ENCODE measurements at places on chromosomes 16 and 17.

GRCh38 chr17:43517615-43518386 lies 28.3 kb downstream of the ETV4 start:
- DNase-seq, result peak; percentile 67

DNA sequence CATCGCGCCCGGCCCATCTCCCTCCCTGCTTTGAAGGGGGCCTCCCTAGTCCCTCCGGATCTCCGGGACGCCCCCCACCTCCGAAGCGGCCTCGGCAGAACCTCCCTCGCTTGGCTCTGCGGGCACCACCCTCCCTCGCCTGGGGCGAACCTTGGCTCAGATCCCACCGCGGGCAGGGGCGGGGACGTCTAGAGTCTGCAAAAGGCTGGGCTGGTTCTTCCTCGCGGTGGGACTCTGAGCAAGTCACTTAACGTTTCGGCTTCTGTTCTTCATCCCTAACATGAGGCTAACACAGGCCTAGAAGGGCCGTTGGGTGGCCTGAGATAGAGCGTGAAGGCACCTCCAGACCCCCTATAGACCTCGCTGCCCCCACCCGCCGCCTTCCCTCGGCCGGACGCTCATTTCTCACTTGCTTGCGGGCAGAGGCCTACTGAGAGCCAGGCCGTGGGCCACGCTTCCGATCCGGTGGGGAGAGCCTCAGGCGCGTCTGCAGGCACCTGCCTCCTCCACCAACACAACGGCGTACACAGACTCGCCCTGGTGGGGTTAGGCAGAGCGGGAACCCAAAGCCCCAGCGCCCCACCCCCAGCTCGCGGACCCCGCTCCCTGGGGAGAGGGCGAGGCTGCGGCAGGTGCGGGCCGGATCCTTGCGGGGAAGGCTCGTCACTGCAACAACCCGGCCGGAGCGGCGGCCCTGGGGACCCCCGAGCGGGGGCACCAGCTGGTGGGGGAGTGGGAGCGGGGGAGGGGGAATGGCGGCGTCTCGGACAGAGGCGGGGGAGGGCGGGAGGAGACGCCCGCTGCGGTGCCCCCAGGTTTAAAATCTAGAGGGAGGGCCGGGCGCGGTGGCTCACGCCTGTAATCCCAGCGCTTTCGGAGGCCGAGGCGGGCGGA lies 5.4 kb downstream of the MYO1C start:
- no peak for DNase-seq

DNA sequence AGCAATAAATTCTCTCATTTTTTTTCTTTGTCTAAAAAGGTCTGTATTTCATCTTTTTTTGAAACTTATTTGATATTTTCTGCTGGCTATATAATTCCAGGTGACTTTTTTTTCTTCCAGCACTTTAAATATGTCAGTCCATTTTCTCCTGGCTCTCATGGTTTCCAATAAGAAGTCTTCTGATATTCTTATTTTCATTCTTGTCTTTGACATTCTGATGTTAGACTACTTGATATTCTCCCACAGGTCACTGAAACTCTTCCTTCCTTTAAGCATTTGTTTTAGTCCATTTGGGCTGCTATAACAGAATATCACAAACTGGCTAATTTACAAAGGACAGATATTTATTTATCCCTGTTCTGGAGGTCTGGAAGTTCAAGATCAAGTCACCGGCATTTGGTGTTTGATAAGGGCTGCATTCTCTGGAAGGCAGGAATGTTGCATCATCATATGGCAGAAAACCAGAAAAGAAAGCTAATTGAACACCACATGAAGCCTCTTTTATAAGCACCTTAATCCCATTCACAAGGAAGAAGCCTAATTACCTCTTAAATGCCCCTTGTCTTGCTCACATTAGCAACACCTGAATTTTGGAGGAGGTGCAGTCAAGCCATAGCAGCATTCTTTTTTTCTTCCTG lies 242.1 kb upstream of the TNRC6C start:
- DNase-seq, result no peak

DNA sequence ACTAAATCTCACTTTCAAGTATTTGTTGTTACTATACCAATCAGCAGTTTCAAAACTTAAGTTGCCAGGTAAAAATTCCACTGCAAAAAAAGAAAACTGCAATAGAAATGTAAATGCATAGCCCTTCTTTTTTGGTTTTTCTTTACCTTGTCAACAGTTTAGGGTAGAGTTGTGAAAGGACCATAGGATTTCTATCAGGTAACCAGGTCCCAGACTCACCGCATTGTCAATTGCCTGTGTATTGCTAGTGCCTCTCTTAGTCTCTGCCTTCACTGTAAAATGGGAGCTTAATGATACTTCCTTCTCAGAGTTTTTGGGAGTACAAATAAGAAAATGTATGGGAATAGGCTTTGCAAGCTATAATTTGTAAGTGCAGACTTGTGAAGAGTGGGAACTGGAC lies 145.0 kb downstream of the FTO start:
- no peak for DNase-seq

GRCh38 chr16:11138769-11139325 lies 117.2 kb downstream of the SOCS1 start:
- DNase-seq, result no peak

GRCh38 chr16:25596194-25596593 lies 95.6 kb upstream of the HS3ST4 start:
- DNase-seq, result no peak

DNA sequence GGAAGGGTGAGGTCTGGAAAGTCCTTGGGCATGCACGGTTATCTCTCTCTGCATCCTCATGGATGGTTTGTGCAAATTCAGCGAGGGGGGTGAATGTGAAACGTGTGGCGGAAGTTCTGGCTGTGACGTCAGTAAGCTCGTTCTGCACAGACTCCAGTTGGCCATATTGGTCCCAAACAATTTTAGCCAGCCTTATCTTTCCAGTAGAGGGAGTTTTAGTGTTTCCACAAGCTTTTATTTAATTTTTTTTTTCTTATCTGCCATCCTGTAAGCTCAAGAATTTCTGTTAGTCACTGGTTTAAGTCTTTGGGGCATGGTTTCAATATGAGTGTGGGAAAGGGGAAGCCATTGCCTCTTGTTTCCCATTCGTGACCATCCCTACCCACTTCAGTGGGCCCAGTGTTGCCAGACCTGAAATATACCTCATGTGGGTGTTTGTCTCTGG lies 39.0 kb downstream of the HLF start:
- DNase-seq, result peak; percentile 13

GRCh38 chr17:55641676-55642081 lies 81.0 kb downstream of the TMEM100 start:
- peak; percentile 63 for DNase-seq

GRCh38 chr17:68790931-68791330 lies 164.3 kb downstream of the ABCA8 start:
- no peak for DNase-seq

DNA sequence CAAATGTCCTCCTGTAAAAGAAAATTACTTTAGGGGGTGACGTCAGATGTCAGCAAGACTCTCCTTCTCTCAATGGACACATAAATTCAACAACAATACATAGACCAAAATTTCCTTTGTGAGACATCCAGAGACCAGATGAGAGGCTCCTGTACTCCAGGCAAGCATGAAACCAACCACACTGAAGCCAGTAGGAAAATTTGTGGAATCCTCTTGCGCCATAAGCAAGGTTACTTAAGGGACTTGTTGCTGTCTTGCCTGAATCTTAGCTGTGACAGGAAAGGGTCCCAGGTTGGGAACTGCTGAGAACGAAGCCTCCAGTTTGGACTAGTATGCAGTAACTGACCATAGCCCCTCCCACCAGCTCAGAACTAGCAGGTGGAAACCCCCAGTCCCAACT lies 56.0 kb downstream of the CEP112 start:
- DNase-seq, result peak; percentile 4

DNA sequence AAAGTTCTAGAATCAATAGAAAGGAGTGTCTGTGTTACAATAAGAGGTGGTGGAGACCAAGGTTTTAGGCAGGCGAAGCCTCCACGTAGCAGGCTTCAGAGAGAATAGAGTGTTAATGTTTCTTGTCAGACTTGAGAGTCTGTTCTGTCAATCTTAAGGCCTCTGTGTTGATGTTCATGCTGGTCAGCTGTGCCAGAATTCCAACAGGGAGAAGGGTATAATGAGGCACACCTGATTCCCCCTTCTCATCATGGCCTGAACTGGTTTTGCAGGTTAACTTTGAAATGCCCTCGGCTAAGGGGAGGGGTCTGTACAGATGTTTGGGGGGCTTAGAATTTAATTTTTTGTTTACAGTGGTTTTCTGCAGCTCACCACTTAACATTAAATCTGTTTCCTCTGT lies 46.0 kb downstream of the RNF112 start:
- no peak for DNase-seq

DNA sequence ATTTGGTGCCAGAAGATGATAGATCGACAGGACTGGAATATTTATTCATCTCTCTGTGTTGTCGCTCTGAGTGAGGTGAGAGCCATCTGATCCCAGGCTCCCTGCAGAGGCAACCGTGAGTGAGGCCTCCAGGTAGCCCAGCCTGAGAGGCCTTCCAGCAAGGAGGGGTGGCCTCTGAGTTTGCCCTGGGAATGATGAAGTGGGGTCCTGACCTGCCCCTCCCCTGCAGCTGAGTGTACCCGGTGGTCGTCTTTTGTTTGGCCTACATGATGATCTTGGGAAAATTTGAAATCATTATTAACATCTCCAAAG lies 86.4 kb downstream of the CBLN1 start:
- no peak for DNase-seq

- no peak for DNase-seq
These were observed 28.4 kb upstream of the WFIKKN2 start for GRCh38 chr17:50807009-50807408.
